ENCODE measurements at places on chromosomes 11 and 22. TPM values are rescaled to one million over a fixed set of nuclear protein-coding genes. Genes with fewer than 3 reads are reported as not detected.

DNA sequence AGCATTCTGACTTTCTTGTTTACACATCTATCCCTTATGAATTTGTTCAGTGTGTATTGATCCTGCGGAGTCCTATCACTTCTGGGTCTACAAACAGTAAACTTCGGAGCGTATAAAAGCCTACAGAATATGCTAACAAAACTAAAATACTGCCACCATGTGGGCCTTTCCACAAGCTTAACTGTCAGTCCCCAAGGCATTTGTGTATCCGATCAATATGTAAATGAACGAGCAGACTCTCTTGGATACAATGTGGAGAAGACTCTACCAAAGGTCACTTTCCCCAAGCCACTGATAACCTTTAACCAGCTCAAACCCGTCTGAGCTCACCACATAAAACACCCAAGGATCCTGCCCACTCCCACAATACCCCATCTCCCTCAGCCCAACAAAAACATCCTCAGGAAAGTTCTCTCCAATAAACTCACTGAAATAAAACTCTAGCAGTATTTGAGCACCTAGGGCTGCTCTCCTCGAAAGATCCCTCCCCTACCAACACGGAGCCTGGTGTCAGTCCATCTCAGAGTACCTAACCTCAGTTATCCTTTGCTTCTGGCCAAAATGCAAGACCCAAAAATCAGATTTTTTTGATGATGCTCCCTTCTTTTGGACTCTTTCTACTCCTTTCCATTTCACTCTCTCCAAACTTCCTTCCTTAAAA lies 17.8 kb downstream of the ADA2 start:
- DNase-seq, result no peak

DNA sequence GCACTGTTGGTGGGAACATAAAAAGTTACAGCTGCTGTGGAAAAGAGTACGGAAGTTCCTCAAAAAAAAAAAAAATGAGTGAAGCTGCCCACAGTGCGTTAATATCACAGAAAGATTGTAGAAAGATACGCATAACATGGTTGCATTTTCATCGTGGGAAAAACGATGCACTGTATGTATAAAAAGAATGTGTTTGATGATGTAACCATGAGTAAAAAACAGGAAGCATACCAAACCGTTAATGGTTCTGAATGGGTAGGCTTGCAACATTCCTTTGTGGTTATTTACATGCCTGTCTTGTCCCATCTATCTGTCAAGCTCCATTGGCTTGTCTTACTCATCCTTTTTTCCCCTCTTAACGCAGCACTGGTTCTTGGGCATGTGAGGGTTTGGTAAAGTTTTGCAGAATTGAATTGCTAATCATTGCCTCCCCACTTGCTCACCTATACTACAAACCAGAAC lies 33.8 kb upstream of the DKK3 start:
- DNase-seq, result no peak

Gene TMEM45B
- 2.1 TPM for total RNA-seq

DNA sequence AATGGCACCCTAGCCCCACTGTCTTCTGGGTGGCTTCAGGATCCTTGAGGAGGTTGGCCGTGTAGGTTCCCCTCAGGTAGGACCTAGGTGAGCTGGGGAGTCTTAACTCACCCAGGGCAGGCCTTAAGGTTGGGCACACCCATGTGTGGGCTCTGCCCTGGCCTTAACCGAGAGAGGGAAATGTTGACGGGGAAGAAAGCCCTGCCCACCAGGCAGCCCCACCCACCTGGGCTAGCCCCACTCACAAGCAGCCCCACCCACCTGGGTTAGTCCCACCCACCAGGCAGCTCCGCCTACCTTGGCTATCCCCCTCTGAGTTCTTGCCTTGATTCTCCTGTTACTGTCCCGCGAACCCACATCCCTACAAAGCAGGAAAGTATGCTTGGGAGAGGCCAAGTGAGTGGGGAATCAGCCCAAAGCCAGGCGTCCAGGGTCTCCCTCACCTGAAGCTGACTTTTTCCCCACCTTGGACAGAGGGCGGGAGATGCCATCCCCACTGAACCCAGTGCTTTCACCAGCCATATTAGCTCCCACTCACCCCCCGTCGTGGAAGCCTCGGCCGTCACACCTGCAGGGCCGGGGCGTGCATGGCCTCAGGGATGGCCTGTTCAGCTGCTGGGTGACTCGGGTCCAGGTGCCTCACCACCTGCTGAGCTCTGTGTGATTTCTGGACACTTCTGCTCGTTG lies at the start of gene MYEOV:
MYEOV (plus strand) TSS at position 337 of the 687 bp plus-strand sequence. CDS start 1,200 bp downstream, outside the sequence.
- no peak for DNase-seq

Gene SLC25A45
- not detected for total RNA-seq

GRCh38 chr11:118135796-118136165 lies 16.8 kb downstream of the SCN4B start:
- no peak for DNase-seq

- DNase-seq, result no peak
Observed at GRCh38 chr11:1581976-1582375, 3.1 kb downstream of the KRTAP5-1 start.

DNA sequence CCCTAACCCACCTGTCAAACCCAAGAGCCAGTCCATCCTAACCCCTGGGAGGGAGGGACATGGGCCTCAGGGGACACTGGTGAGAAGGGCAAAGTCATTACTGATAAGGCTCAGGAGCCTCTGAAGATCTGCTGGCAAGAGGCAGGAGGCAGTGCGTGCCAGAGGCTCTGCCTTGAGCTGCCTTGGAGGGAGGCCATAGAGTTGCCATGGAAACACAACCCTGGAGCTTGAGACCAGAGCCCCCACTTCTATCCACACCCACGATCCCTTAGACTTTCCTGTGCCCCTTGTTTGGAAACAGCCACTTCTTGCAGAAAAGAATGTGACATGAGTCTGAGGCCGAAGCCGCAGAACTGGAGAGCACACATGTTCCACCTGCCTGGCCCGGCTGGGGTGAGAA lies 89.7 kb upstream of the CSNK2A3 start:
- no peak for DNase-seq

GRCh38 chr11:33669598-33670249 lies 30.9 kb downstream of the C11orf91 start:
- no peak for DNase-seq

DNA sequence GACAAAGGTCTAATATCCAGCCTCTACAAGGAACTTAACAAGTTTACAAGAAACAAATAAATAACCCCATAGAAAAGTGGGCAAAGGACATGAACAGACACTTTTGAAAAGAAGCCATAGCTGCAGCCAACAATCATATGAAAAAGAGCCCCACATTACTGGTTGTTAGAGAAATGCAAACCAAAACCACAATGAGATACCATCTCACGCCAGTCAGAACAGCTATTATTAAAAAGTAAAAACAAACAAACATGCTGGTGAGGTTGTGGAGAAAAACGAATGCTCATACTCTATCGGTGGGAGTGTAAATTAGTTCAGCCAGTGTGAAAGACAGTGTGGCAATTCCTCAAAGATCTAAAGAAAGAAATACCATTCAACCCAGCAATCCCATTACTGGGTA lies 5.6 kb upstream of the SLC22A25 start:
- DNase-seq, result no peak

Gene ANKK1
- not detected for total RNA-seq

DNA sequence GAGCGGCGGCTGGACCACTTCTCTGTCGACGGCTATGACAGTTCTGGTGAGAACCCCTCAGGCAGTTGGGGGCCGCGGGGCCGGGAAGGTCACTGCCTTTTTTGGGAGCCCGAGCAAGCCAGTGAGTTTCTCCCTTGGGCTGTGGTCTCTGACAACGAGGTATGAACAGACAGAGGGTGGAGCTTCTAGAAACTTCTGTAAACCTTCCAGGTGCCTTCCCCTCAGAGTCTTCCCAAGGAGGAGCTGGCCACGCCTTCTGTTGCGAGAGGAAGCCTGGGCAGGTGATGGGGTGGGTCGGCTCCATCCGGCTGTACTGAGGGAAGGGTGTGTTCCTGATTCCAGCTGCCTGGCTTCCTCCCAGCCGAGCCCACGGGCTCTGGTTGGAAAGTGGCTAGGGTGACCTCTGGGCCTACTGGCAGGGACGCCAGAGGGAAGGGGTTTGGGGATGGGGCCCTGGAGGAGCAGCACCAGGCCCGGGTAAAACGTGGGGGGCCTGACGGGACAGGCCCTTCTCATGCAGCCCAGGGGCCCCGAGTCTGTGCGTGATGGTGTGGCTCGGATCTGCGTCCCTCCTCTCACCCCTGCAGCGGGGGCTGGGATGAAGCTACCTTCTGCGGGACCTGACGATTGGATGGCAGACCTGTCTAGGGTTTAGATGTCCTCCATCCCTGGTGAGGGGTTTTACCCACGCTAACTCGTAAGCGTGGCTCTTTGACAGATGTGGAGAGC lies 110.8 kb downstream of the KCNQ1OT1 start:
- no peak for DNase-seq

DNA sequence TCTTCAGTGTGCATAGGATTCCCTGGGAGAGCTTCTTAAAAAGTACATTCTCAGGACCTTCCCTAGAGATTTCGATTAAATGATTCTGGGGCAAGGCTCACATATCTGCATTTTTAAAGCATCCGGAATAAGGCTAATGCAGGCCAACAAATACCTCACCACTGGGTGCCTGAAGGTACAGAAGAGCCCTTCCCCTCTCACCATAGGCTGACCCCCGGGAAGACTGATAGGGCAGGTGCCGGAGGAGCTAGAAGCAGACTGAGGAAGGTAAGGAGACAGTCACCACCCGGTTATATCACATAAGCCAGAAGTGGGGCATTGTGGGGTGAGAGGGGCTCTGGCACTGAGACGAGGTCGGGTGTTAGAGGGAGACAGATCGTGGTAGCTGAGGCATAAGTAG lies 1059.3 kb downstream of the NTM start:
- DNase-seq, result no peak

Gene CNIH2
- 1.2 TPM for total RNA-seq

Gene LDHAL6A
- not detected for total RNA-seq

- DNase-seq, result no peak
Observed at GRCh38 chr11:64679846-64680245, 43.2 kb downstream of the NRXN2 start.

DNA sequence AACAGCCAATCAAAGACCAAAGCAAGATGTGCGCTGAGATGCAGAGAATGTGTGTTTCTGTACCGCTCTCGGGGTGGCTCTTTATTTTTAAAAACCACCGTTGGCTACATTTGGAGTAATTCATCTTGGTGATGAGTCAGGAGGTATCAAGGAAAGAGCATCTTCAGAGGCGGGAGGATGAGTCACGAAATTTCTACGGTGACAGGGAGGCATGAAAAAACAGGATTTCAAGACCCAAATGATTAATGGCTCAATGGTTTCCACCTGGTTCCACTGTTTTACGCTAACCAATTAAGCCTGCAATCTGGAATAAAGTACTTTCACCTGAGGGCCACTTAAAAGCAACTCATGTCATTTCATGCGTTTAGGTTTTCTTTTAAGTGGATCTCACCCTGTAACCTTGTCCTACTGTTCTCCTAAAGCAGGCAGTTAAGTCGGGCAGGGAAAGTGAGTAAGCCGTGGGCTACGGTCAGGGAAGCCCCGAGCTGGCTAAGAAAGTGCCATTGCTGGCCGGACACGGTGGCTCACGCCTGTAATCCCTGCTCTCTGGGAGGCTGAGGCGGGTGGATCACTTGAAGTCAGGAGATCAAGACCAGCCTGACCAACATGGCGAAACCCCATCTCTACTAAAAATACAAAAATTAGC lies 74.6 kb downstream of the CELSR1 start:
- DNase-seq, result no peak

- DNase-seq, result no peak
Observed at GRCh38 chr22:29528144-29528543, 25.4 kb downstream of the THOC5 start.

- peak; percentile 80 for DNase-seq
Observed at GRCh38 chr11:62394825-62395538, 23.9 kb upstream of the SCGB1A1 start.

DNA sequence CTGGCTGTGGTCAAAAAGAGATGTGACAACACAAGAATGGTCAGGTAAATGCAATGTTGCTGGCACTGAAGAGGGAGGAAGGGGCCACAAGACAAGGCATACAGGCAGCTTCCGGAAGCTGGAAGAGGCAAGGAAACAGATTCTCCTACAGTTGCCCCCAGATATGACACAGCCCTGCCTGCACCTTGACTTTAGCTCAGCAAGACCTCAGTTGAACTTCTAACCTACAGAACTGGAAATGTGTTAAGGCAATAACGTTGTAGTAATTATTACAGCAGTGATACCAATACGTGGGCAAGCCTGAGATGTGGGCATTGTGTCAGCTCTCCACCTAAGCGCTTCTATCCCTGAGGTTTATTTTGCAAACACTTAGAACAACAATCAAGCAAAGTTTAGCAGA lies 4.2 kb upstream of the KIAA0930 start:
- no peak for DNase-seq

DNA sequence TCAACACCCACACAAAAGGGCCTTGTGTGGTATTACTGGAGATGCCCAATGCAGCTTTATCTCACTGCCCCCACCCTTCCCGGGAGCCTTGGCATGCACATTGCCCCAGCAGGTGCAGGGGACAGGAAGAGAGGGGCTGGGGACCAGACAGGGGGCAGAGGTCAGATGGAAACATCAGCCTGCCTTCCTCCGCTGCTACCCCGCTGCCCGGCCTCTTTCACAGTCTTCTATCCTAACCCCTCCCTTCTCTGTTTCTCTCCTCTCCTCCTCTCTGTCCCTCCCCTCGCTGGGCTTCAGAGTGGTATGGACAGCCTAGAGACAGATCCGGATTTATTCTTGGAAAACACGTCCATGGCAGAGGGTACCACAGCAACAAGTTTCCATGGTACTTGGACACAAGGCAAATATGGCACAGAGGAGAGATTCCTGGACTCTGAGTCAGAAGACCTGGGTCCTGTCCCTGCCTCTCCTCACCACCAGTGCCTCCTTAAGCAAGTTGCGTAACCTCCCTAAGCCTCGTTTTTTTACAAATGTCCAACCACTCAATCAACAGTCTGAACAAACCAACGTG lies 8.3 kb upstream of the IGSF9B start:
- peak; percentile 47 for DNase-seq

Gene PAX6
- total RNA-seq, result 0.62 TPM

DNA sequence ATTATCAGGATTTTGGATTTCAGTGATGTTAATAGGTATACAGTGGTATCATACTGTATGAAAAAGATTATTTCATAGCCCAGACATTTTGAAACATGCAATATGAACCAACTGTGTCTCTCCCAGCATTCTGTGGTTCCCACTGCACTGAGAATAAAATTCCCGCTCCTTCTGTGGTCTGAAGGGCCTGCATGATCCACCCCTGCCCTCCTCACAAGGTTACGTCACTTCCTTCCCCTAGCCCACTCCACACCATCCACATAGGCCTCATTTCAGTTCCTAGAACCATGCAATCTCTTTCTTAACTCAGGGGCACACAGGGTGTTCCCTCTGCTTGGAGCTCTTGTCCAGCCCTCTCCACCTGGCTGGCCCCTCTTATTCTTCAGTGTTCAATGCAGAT lies 103.1 kb downstream of the TSPAN18 start:
- no peak for DNase-seq

DNA sequence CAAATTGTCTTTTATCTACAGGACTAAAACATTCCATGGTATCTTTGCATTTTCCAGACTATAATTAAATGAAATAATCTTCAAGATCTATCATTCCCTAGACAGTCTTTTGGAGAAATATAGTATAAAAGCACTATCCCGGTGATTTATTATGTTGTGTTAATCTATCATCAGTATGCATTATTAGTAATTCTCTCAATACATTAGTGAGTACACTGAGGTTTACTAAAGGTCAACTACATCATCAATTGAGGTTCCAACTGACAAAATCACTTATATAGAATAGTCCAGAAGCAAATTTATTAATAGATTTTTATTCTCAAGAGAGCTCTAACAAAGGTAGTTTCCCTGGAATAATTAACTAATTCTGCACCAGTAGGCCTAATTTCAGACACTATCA lies 169.6 kb downstream of the KCNA4 start:
- no peak for DNase-seq
